ENCODE measurements at places on chromosomes 5 and 9.

- DNase-seq: no peak
Observed at GRCh38 chr5:27906481-27906880, 868.1 kb upstream of the CDH9 start.

DNA sequence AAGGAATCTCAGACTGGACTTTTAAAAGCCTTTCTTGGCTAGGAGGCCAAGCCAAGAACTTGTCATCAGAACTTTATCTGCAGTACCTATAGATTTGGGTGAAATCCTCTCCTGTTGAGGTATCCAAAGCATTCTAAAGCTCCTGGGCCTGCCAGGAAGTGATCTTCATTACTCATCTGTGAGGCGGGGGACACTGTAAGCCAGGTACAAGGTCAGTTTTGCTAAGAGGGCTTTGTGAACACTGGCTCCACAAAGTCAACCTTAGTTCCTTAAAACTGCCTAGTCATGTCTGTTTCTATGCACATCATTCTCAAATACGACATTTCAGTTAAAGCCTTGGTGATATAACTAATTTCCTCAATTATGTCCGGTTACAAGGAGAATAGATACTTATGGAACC is 236.7 kb downstream of the PIK3R1 start:
- no peak for DNase-seq

DNA sequence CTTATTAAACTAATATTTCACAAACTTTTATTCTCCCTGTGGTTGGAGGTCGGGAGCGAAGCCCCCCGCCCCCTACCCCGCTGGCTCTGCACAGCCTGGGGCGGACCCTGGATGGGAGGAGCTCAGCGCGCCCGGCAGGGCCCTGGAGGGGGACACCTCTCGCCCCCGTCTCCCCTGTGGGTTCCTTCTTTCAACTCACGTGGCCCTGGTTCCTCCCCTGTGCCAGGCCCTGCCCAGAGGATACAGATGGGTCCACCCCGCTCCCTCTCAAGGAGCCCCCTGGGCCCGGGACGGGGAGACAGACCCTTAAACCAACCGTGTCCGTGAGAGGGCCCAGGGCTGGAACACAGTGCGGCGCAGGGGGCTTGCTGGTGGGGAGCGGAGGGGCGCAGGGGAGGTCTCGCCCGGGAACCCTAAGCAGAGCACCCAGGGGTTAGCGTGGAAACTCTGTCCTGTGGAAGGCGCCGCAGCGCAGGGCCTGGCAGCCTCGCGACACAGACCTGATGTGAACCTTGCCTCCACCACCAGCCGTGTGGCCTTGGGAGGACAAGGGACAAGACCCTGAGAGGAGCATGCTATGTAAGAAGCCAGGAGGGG is 103.7 kb upstream of the MVB12B start:
- no peak for DNase-seq

- peak; percentile 37 for DNase-seq
Observed at GRCh38 chr5:44847206-44847852, 38.6 kb downstream of the MRPS30 start.

DNA sequence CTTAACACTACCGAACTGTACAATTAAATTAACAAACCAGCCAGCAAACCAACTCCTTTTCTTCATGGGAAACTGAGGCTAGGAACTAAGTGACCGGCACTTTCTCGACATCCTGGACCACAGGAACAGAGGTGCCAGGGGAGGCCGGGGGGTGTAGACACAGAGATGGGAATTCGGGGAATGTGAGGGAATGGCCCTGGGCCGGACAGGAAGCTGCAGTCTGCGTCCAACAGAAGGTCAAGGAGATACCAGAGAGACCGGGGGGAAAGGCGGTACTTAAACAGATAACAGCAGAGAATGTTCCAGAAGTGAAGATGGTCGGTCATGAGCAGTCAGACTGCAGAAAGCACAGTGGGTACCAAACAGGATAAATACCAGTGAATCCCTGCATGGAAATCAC is 40.3 kb downstream of the DBH start:
- no peak for DNase-seq

GRCh38 chr5:107781451-107781850 is 110.7 kb upstream of the EFNA5 start:
- DNase-seq: no peak

GRCh38 chr9:38720083-38720745 is at the start of gene FAM240B:
Gene FAM240B, minus strand, starts transcription at chr9:38720133. Its CDS starts 16,134 bp downstream, at chr9:38703999.
- DNase-seq: no peak

DNA sequence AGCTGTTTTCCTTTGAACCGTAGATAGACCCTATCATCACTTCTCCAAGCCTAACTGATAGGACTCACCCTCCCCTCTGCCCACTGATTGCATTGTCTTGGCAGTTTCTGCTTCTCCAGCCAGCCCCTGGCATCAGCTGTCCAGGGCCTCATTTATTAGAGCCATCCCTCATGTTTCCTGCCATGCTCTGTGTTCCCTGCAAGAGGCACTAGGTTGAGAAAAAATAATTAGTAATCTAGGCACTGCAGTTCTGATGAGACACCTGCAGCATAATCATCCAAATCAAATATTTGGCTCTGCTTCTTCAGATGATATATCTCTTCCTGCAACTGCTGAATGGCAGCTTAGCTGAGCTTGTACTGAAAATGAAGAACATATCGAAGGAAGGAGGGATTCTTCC is 303.0 kb upstream of the TLE4 start:
- peak; percentile 75 for DNase-seq

GRCh38 chr5:54013556-54014194 is 296.7 kb downstream of the ARL15 start:
- no peak for DNase-seq

DNA sequence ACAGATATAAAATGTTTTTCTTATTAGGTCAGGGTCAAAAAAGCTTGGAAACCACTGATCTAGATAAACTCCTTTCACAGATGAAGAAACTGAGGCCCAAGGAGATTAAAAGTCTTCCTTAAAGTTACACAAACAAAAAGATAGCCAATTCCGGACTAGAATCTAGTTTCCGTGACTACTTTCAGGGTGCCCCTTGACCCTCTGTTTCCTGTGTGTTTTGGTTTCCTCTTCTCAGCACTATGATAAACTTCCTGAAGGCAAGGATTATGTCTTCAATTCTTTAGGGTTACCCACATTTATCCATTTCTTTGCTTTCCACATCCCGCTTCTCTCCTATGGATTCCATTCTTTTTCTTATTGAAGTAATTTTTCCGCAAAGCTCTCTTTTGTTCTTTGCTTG is 83.1 kb downstream of the ADAMTS12 start:
- DNase-seq: no peak

GRCh38 chr5:133936651-133937015 is 31.8 kb downstream of the C5orf15 start:
- DNase-seq: no peak

DNA sequence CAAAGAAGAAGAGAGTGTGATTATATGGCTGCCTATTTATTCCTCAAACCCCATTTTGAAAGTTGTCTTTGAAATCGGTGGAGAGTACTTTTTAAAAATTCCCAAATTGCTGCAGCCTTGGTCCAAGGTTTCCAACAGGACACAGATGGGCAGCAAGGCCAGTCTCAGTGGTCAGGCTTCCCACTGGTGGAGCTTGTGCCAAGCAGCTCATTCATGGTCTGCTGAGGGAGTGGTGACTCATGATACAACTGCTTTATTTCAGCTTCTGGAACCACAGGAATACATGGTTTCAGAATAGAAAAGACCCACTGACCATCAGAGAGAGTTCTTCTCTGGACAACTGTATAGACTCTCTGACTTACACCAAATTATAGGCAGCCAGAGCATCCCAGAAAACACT is 673.1 kb upstream of the KLF4 start:
- DNase-seq: no peak

- DNase-seq: no peak
Observed at GRCh38 chr5:74875994-74876791, 10.0 kb upstream of the FAM169A start.

GRCh38 chr5:35835796-35836742 is 20.6 kb upstream of the IL7R start:
- DNase-seq: no peak

GRCh38 chr9:125556046-125556721 is 150.8 kb downstream of the MAPKAP1 start:
- DNase-seq: no peak

- DNase-seq: no peak
Observed at GRCh38 chr5:164184158-164184557, 678.7 kb downstream of the MAT2B start.

- DNase-seq: no peak
Observed at GRCh38 chr9:89806371-89807100, 201.7 kb downstream of the GADD45G start.

DNA sequence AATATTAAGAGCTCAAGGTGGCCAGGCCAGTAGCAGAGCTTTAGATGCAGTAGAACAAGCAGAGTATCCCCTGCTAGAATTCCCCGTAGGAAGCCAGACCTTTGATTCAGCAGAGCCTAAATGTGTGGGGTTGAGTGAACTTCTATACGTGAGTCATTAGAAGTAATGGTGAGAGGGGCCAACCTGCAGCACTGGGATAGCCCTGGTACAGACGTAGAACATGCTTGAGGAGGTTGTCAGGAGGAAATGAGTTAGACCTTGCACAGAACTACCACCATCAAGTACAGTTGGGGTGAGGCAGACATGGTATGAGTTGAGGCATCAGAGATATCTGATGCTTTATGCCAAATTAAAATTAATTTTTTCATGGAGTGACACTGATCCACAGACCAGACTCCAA is 42.0 kb downstream of the PDCD1LG2 start:
- no peak for DNase-seq

- no peak for DNase-seq
Observed at GRCh38 chr5:71576241-71576640, 10.9 kb upstream of the MCCC2 start.

GRCh38 chr9:89440951-89441654 is 56.8 kb downstream of the SEMA4D start:
- DNase-seq: no peak

- no peak for DNase-seq
Observed at GRCh38 chr5:102527547-102527946, 28.7 kb upstream of the SLCO6A1 start.

DNA sequence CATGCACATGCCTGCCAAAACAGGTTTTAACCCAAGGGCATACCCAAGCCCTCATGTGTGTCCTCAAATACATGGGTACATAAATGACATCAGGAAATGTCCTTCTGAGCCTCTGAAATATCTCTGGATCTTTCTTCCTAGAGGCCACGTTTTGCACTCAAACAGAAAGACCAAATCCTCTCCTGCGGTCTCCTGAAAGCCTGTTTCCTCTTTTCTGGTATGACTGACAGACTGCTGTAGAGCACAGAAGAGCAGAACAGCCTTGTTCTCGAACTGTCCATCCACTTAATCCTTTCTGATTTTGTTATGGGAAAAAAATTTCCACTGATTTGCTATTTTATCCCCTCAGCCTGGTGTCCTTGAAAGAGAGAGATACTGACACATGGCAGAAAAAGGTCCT is 107.2 kb downstream of the ASTN2 start:
- DNase-seq: no peak

- no peak for DNase-seq
Observed at GRCh38 chr9:108469654-108470053, 386.1 kb downstream of the ACTL7B start.

DNA sequence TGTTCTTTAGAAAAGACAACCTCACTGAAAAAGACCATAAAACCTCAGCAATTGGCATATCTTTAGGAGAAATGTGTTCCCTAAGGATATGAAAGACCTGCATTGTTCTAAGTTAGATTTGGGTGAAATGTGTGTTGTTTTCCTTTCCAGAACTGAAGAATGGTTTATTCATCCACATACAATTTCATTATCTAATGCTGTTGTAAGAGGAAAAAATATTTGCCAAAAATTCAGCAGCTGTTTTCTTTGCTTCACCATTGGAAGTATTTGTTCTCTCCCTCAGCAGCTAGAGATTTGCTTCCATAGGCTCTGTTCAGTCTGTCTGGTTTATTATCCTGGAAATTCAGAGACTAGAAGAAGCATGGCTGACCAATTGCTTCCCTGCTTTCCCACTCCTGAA is 150.9 kb downstream of the ISOC1 start:
- DNase-seq: no peak

- DNase-seq: no peak
Observed at GRCh38 chr5:100889165-100889743, 13.8 kb downstream of the ST8SIA4 start.

GRCh38 chr5:139378101-139378825 is 4.8 kb downstream of the SLC23A1 start:
- DNase-seq: no peak

GRCh38 chr5:40690267-40690666 is 10.6 kb downstream of the PTGER4 start:
- no peak for DNase-seq

- DNase-seq: no peak
Observed at GRCh38 chr5:107032629-107033028, 638.1 kb downstream of the EFNA5 start.

DNA sequence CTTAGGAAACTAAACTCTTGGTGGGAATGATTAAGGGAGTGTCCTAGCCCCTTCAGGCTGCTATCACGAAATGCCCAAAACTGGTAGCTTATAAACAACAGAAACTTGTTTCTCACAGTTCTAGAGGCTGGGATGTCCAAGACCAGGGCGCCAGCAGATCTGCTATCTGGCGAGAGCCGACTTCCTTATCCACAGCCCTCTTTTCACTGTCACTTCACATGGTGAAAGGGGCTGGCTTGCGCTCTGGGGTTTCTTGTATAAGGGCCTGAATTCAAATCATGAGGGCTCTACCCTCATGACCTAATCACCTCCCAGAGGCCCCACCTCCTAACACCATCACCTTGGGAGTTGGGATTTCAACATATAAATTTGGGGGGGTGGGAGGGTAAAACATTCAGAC is 49.1 kb downstream of the IPPK start:
- no peak for DNase-seq

GRCh38 chr5:169655353-169655752 is 18.3 kb downstream of the DOCK2 start:
- no peak for DNase-seq

GRCh38 chr5:178839319-178839704 is 20.4 kb upstream of the ZNF354B start:
- DNase-seq: peak; percentile 14

All from NCI-H1417 (cell line).